Gastroesophageal sphincter (tissue), 4 donors: ENCODE measurements at places on chromosomes 16 and 17. TPM values are rescaled to one million over a fixed set of nuclear protein-coding genes. Genes with fewer than 3 reads are reported as not detected.
A peak's percentile ranks its signal among the peaks of the same experiment; 100 is the strongest.

GRCh38 chr17:41739661-41740352, 5.4 kb upstream of the HAP1 start:
- ATAC-seq: no peak

DNA sequence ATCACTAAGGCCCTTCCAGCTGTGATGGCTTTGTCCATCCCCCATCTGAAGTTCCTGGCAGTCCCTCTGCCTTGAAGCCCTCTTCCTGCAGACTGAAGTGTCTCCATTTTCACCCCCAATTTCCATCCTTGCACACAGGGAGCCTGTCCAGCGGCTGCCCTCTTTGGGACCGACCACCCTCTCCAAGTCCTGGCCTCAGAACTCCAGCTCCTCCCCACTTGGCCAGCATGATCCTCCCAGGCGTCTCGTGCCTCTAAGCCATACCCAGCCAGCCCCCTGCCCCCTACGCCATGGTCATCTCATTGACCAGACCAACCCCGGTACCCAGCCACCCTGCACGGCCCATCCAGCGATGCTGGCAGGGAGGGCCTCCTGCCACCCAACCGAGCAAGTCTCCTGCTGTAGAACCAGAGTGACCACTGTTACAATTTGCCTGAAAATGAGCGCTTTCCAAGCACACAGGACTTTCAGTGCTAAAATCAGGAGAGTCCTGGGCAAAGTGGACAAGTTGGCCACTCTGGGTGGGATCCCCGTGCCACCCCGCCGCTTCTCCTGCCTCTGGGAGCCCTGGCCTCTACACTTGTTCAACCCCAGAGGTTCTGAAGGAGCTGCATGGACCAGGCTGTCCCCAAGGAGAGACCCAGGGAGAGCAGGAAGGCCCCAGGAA, 362.0 kb downstream of the SEC14L1 start:
- no peak for ATAC-seq

GRCh38 chr17:78358538-78359320, 1.1 kb downstream of the SOCS3 start:
- ATAC-seq: no peak

DNA sequence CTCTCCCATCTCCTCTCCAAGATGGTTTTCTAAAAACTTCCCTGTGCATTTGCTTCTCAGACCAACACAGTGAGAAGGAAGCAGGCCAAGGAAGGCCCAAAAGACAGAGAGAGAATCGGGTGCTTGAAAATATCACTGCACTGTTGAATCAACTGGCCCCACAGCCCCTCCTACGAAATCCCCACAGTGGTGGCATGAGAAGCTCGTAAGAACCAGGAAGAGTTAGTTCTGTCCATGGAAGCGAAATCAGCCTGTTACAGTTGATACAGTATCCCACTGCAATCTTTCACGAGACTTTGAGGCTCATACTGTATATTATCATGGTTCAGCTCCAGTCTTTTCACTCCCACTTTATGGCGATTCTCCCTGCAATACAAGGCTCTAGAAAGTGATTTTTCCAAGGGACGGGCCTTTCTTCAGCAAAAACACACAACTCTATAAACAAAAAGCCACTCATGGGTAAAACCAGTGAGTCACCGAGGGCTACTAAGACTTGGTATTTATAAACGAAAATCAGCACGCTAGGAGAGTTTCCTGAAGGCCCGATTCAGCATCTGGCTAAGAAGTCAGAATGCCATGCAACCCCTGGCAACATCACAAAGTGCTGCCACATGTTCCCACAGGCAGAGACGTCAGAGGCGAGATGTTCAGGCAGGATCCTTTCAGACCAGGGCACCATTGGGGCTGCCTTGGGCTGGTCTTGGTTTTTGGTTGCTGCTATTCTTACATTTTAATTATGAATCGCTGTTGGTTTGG, 185.7 kb downstream of the IRX5 start:
- ATAC-seq: no peak

DNA sequence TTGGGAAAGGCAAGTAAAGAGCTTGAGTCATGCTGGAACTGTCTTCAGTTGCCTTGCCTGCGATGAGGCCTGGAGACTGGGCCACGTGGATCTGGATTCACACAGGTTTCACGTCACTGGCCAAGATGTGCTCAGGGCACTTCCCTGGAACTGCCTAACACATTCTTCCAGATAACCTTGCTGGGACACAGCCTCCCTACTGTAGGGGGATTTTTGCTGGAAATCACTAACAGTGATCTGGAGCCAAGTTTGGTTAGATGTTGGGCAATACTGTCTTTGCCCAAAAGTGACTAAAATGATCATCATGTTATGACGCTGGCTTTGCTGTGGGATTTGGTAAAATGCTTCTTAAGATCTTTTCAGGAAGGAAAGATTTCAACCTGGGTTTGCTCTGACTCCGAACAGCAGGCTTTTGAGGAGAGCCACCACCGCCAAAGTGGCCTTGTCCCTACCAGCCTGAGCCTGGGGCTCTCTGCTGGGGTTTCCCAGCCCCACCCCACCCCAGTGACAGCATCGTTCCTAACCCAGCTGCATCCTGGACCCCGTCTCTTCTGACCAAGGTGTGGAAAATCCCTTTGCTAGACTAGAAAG, 14.7 kb downstream of the C1QTNF1 start:
- peak; percentile 85 for ATAC-seq

DNA sequence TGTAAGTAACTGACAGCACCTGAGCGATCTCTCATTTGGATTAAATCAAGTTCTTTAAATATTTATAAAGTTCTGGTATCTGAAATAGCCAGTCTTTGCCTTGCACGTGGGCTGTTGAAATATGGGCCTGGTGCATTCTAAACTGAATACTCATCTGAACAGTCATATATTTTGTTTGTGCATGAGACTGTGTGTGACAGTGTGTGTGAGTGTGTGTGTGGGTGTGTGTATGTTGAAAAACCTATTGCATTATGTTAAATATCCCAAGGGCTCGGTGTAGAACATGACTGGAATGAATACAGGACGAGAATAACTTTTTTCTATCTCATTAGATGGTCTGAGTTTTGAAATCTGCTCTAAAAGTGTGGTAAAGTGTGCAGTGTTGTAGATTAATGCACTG, 82.4 kb upstream of the TOX3 start:
- no peak for ATAC-seq

- peak; percentile 69 for ATAC-seq
Observed at GRCh38 chr17:77444984-77445759, 304.4 kb downstream of the SEC14L1 start.

GRCh38 chr17:42924891-42925290, 24.3 kb downstream of the G6PC1 start:
- ATAC-seq: no peak

DNA sequence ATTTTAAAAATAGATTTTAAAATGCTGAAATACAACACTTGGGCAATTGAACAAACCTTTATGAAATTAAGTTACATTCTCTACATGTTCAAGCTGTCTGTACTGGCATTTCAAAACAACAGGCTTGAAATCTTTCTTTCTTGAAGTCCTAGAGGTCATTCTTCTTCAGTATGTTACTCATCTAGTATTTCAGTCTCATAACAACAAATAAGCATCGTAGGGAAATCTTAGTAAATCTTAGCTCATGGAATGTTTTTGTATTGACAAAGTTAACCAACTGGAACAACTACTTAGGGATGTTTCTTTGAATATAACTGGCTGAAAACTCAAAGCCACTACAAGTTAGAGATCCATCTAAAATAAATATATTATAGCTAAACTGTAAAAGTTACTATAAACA, 96.6 kb downstream of the KIF2B start:
- ATAC-seq: no peak

- ATAC-seq: no peak
Observed at GRCh38 chr16:57358086-57358420, 530 bp upstream of the CCL22 start.

DNA sequence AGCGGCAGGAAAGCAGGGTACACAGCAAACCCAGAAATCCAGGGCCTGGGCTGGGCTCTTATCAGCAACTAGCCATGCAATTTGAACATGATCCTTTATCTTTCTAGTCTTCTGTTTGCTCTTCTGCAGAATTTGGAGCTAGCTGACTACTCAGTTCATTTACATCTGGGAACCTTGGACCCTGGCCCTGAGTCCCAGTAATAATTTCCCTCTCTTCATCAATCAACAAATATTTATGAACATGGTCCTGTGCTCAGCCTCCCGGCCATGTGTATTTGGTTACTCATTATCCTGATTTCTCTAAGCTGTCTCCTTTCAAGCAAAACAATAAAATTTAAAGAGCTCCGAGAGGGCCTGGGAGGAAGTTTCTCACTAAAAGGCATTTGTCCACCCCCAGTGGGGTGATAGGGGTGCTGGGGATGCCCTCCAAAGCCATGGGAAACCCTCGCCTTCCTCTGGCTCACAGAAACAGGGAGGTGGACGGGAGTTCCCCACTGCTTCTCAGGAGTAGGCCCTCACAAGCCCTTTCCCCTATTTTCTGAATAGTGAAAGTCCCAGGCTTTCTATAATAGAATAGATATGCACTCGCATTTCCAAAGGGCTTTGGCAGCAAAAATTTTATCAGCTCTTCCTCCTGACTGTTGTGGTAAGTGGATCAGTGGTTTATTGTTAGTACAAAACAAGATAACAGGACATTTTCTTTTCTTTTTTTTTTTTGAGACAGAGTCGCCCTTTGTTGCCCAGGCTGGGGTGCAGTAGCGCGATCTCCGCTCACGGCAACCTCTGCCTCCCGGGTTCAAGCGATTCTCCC, 6.9 kb upstream of the WDR59 start:
- no peak for ATAC-seq

DNA sequence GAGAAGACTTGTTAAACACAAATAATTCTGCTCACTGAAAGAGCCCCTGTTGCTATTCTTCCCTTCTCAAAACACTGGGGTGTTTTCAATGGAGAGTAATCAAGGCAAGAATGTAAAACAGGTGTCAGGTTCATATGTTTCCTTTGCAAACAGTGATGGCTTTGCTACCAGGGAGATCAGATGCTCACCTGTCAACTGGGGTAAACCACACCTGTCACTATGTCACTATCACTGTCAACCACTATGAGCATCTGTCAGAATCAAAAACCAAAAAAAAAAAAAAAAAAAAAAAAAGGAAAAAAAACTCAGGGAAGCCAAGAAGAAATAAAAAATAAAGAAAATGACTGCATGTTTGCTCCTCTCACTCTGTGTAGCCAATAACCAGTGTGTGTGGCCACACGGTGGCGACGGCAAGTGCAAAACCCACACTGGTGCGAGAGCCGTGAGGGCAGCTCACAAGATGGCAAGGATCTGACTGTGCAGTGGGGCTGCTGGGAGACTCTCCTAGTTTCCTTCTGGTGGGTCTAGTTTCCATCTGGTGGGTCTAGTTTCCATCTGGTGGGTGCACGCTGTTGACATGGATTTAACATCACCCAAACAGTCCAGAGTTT, 22.7 kb downstream of the USP22 start:
- ATAC-seq: peak; percentile 58

GRCh38 chr17:77083531-77083930, 57.2 kb upstream of the SEC14L1 start:
- no peak for ATAC-seq

- no peak for ATAC-seq
Observed at GRCh38 chr17:40059729-40060475, 2.9 kb upstream of the THRA start.

DNA sequence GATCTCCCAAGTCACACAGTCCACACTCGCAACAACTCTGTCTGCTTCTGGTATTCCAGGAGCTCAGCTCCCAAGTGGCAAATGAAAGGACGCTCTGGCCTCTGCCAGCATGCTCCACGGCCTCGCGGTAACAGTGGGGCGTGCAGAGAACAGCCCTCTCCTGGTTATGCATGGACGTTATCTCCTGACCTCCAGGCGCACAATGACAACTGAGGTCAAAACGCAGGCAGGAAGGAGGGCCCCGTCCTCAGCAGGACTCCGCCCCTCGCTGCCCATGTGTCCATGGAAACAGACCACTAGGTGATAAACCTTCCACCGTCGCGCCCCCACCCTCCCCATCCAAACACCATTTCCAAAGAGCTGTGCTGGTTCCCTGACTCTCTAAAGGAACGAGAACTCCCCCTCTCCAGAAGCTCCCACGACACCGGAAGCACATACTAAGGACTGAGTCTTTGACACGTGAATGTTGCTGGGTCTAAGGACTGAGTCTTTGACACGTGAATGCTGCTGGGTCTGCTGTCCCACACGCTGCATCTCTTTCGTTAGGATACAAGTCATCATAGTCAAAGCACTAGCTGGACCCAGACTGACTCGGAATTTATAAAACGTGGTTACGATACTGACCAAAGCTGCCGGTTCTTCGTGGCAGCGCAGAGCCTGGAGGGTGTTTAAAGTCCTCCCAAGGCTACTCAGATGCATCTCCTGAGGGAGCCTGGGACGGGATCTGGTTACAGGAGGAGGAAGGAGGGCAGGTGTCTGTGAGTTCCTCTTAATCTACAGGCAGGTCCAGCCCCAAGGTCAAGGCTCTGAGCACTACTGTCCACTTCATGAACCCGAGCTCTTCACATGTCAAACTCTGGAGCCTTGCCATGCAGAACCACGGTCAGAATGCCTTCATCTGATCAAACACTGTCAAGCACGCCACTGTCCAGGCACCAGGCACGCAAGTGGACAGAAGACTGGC, 43.9 kb downstream of the KLHDC4 start:
- ATAC-seq: no peak

- ATAC-seq: no peak
Observed at GRCh38 chr16:50534556-50534955, 13.6 kb upstream of the NKD1 start.

- no peak for ATAC-seq
Observed at GRCh38 chr16:24497440-24497839, 41.9 kb upstream of the RBBP6 start.

GRCh38 chr17:28405632-28406472, at the start of gene SLC46A1:
Gene SLC46A1, minus strand, starts transcription at chr17:28406212. Its CDS starts 98 bp downstream, at chr17:28406114.
- peak; percentile 81 for ATAC-seq

DNA sequence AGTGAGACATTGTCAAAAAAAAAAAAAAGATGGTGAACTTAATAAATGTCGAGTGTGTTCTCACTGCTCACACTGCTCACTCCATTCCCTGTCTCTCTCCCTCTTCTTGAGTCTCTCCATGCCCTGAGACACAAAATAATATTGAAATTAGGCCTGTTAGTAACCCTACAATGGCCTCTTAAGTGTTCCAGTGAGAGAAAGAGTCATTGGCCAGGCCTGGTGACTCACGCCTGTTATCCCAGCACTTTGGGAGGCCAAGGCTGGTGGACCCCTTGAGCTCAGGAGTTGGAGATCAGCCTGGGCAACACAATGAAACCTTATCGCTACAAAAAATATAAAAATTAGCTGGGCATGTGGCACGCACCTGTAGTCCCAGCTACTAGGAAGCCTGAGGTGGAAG, 16.2 kb upstream of the CSF3 start:
- ATAC-seq: no peak

DNA sequence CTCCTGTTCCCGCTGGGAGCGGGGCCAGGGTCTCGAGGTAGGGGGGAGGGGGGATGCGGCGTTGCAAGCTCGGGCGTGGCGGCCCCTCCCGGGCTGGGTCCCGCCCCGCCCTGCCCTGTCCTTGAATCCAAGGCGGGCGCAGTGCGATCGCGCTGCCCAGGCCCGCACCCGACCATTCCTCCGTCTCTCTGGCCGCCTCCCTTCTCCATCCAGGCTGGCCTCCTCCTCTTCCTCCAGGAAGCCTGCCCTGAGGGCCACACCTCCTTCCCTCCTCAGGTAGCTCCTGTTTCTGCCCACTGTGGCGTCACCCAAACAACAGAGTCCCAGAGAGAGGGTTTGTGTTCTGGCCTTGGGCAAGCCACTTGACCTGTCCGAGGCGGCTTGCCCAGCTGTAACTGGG, 43.0 kb upstream of the TAC4 start:
- ATAC-seq: no peak

WNT9B gene
- total RNA-seq: 0.31 TPM

MMD gene
- total RNA-seq: 22.1 TPM

TEX19 gene
- not detected for total RNA-seq

KRT222 gene
- total RNA-seq: 2.4 TPM

SPNS2 gene
- 16.7 TPM for total RNA-seq

MPP3 gene
- total RNA-seq: 6.4 TPM

KCNG4 gene
- total RNA-seq: not detected
